ENCODE measurements at places on chromosomes 4 and X.
A peak's percentile ranks its signal among the peaks of the same experiment; 100 is the strongest.

GRCh38 chr4:4568806-4569427 is 27.1 kb upstream of the STX18 start:
- no peak for DNase-seq

DNA sequence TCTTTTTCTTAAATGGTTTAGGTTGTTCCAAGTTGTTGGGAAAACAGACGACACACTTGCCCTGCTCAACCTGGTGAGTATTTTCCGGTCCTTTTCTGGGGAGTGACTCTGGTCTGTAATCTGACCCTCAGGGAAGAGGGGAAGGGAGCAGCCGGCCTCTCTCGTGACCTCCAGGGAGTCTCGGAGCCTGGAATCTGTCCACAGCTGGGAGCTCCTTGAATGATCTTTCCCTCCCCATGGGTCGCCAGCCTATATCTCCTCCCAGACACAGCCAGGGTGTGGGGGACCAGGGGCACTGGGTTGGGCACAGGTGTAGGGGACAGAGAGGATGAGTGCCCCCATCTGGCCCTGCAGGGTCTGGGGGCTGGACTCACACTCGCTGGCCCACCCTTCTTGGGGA is 18.9 kb downstream of the TMEM175 start:
- no peak for DNase-seq

DNA sequence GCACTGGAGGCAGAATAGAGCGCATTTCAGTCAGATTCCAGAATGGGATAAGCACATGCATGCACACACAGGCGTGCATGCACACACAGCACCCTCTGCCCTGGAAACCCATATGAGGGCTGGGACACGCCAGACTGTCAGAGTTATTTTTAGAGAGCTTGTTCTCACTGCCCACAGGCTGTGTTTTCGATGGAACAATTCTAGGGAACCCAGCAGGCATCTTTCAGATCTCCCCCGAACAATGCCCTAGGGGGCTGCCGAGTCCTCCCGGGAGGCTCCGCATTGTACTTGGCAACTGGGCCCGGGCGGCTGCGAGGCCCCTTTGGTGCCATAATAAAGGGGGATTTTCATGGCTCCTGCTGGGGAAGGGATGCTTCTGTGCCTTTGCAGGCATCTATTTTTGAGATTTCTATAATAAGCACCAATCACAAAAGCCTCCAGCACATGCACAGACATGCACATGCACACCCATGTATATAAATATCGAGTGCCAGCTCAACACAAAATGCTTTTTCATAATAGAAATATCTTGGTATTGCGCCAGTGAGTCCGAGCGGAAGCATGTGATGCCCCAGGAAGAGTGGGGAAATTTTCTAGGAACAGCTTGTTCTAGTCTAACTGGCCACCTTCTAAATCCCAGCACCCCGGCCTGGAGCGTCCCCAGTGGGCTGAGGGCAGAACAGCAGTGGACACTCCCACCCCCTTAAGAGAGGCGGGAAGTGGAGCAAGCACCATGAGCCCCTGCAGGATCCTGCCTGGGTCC is 88.5 kb downstream of the PHKA2 start:
- no peak for DNase-seq

- DNase-seq, result peak; percentile 86
These were observed 138.7 kb downstream of the CHRNA9 start for GRCh38 chr4:40473578-40474388.

DNA sequence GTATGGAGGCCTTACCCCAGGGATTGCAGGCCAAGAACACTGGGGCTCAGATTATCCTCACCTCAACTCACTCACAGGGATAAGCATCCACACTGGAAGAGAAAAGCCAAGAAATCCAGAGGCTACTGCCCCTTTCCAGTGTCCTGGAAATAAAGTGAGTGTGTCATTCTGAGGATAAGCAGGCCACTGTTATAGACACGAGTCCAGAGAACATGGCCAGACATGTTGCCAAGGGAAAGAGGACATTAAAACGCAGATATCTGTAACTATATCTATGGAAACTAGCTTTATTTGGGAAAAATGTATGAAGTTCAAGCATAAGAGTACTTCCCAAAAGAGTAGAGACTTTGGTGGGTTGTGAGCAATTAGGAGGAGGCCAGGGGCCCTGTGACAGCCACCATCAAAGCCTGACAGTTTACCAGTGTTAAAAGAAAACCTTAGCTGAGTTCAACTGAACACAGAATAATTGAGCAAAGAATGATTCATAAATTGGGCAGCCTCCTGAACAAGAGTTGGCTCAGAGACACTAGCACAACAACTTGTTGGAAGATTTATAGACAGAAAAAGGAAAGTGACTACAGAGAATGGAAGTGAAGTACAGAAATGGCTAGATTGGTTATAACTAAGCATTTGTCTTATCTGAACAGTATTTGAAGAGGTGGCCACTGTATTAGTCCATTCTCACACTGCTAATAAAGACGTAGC is 1222.2 kb downstream of the STIM2 start:
- DNase-seq, result no peak

DNA sequence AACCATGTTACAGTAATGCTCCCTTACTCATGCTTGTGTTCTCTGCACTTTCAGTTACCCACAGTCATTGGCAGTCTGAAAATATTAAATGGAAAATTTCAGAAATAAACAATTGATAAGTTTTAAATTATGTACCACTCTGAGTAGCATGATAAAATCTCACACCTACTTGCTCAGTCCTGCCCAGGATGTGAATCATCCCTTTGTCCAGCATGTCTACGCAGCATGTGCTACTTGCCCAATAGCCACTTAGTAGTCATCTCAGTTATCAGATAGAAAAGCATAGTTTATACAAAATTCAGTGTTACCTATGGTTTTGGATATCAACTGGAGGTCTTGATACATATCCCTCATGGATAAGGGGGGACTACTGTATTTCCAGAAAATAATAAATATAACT is 577.1 kb downstream of the GALNTL6 start:
- no peak for DNase-seq

DNA sequence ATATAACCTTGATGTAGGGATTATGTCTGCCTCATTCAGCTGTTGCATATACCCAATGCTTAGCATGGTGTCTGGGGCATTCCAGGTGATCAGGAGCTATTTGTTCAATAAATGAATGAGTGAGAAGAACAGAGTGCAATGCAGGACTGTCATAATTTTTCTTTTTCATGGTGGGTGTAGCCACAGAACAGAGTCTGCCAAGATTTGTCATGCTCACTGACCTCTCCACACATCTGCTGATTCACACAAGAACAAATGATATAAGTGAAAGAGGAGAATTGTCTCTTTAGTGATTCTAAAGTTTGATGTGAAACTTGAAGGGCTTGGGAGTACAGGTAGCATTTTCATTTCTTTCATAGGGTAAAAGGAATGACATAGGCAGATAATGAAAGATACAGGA is 64.4 kb upstream of the TEX13D start:
- DNase-seq, result no peak

DNA sequence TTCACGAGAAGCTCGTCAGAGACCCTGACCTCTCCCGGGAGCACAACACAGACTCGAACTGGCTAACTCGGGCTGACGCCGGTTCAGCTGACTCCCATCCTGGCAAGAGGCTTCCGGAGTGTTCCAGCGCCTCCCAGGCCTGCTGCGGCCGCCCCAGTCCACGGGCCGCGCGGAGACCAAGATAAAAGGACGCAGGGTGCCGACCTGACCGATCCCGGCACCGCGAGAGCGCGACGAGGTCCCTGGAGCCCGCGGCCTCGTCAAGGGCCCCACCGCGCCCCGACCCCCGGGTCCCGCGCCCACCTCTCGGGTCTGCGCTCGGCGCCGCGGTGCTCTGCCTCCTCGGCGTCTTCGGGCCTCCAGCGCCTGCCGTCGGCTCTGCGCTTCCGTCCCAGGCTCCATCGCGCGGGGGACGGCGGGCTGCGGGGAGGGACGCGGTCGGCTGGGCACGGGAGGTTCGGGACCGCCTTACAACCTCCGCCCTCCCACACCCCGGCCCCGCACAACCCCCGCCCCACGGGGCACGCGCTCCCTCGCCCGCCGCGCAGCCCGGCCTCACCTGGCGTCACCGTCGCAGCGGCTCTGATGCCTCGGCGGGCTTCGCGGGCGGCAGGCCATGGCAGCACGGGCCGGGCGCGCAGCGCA is 426 bp downstream of the SLBP start:
- peak; percentile 70 for DNase-seq

DNA sequence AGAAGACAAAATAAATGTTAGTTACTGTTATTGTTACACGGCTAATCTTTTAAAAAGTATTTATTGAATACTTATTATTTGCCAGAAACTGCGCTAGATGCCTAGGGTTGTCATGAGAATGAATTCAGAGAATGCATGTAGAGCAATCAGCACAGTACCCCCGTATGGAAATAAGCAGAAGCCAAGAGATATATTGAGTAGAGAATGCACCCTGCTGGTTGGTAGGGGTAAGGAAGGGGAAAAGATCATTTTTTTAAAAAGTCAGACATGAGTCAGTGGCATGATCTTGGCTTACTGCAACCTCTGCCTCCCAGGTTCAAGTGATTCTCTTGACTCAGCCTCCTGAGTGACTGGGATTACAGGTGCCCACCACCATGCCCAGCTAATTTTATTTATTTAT is 13.1 kb upstream of the DRP2 start:
- no peak for DNase-seq

DNA sequence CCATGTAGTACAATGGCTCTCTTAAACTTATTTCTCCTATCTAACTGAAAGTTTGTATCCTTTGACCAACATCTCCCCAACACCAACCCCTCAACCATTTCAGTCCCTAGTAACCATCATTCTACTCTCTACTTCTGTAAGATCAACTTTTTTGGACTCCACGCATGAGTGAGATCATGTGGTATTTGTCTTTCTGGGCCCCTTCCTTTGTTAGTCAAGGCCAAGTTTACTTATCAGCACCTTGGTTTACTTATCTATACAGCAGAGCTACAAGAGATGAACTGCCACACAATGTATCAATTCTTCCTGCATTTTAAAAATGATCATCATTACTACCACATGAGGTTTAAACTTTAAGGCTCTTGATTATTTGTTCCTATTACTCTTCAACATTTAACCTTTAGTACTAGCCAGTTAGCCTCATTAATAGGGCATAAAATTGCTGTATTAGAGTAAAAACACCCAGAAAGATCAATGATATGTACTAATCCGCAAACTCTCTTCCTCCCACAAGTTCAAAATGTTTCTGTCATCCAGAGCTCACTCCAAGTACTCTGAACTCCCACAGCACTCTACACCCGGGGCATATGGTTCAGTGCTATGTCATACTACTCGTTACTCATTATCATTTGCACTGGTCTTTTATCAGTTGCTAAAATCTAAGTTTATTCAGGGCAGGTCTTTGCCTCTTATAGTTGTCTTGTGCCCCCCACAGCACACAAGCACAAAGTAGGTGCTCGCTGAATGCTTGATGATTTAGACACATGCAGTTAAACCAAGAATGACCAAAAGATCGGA is 145.7 kb upstream of the ADAMTS3 start:
- DNase-seq, result no peak

- no peak for DNase-seq
These were observed 52.9 kb upstream of the TRPC5OS start for GRCh38 chrX:111823128-111823527.

DNA sequence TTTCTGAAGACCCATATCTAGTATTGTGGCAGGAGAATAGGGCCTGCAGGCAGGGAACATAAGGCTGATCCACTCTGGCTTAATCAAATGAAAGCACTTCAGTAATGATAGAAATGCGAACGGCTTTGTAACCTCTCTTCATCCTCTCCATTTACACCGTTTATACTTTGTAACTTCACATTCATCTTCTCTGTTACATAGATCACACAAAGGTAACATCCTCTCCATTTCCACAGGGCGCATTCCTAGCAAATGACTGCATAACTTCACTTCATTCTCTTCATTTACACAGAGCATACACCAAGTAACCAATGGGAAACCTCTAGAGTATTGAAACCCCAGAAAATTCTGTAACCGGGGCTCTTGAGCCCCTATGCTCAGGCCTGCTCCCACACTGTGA is 65.5 kb upstream of the SLC34A2 start:
- no peak for DNase-seq

GRCh38 chr4:42445038-42445437 is 47.8 kb downstream of the SHISA3 start:
- DNase-seq, result no peak
